ENCODE measurements at places on chromosomes 2 and 18.

- no peak for DNase-seq
Observed at GRCh38 chr2:30865892-30866681, 58.8 kb upstream of the CAPN13 start.

DNA sequence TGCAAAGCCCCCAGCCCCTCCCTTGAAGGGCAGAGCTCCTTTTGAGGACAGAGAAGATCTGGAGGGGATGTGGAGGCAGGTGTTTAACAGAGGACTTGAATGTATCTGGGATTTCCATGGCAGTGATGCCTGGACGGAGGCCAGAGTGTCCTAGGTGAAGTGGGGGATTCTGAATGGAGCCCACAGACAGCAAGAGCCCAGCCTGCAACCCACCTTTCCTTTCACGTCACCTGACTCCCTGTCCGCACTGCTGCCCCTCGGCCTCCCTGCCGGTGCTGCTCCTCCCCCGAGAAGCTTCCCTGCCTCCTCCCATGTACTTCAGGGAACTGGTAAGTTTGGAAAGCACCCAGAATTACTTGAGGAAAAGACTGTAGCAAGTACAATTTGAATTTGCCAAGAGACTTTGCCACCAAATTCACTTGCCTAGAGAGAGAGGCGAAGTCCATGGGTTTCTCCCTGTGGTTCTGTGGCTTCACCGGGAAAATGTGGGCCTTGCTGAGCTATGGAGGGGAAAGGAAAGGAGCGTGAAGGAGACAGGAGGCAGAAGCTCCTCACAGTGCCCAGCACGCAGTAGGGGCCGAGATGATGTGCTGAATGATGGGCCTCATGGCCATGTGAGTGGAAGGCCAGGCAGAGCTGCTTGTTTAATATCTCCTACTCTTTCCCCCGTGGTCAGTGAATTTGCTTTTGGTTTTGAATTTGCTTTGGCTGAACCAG, 13.9 kb upstream of the ASPRV1 start:
- no peak for DNase-seq

GRCh38 chr2:239916205-239917124, 108.7 kb downstream of the NDUFA10 start:
- DNase-seq = no peak

DNA sequence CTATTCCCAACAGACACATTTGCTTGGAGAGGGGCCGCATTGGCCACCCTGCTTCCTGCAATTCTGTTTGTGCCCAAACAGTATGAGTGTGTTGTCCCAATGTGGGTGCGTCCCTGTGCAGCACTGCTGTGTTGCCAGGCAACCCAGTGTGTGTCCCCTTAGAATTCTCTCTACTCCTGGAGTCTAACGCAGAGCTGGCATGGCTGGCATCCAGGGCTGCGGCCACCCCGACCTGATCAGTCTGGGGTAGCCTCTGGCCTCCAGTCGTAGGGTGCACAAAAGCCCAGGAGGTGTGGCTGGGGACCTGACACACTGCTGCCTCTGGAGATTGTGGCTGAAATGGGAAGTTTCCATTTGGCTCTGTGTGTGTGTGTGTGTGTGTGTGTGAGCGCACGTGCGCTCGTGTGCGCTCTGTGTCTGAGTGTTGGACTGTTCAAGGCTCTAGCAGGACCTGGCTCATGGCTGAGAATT, 48.0 kb downstream of the TEX44 start:
- DNase-seq = no peak

- DNase-seq = no peak
Observed at GRCh38 chr18:52391810-52392559, 52.0 kb downstream of the DCC start.

DNA sequence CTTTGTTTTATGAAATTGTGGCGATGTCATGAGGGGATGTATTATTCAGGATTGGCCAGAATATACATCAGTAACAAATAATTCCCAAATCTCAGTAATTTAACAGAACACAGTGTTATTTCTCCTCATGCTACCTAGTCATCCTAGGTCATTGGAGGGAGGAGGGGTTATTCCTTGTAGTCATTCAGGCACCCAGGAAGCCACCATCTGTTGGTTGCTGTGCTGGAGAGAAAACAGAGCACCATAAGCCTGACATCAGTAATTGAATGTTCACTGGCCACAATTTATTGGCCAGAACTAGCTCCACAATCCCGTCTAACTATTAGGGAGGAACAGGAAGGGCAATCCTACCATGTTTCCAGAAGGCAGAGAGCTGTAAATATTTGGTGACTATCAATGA, 303.5 kb upstream of the CELF4 start:
- no peak for DNase-seq
